ENCODE measurements at places on chromosomes 1 and 21.

- no peak for DNase-seq
Observed at GRCh38 chr1:226677027-226678020, 61.8 kb downstream of the ITPKB start.

DNA sequence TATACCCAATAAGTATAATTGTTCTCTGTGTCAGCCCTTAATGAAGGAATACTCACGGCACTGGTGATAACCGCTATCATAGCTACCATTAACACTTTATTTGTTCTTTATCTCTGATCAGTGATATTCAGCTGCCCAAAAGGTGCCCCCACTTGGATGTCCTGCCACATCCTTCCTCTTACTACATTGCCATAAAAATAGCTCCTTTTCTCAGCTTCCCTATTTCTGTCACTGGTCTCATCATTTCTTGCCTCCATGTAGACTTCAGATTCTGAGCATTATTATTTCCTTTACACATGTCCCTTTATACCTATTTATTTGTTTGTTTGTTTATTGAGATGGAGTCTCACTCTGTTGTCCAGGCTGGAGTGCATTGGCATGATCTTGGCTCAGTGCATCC is 2.7 kb upstream of the RAB29 start:
- DNase-seq = no peak

DNA sequence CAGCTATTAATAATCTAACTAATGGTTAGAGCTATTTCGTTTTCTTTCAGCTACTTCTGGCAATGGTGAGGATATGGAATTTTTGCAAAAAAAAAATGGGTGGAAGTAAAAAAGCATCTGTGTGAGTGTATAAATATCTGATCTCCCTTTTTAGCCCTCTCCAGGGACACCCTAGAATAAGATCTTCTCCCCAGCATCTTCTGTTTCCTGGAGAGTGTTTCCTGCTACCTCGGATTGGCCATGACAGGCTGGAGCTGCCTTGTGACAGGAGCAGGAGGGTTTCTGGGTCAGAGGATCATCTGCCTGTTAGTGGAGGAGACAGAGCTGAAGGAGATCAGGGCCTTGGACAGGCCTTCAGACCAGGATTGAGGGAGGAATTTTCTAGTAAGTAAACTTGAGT is 23.8 kb downstream of the HSD3B2 start:
- DNase-seq = no peak

- no peak for DNase-seq
Observed at GRCh38 chr1:55697997-55698535, 482.9 kb upstream of the USP24 start.

- no peak for DNase-seq
Observed at GRCh38 chr1:78277253-78277652, 213.5 kb upstream of the PTGFR start.

GRCh38 chr1:207444514-207445217 is 9.5 kb upstream of the CR2 start:
- DNase-seq = no peak

DNA sequence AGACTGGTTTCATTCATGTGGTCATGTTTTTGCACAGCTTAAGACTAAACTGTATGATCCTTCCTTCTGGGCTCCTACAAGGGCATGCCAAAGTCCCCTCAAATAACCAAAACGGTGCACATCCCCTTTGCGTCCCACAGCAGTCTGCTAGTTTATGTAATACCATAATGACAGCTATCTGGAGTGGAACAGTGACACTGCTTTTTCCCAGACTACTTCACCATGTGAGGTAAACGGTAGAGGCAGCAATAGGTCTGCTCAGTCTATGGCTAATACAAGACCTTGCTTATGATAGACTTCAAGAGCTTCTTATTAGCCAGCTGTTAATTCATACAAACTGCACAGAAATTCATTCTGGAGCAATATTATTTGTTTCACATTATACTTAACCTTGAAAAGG is 395.5 kb downstream of the SMYD3 start:
- no peak for DNase-seq

- DNase-seq = peak; percentile 88
Observed at GRCh38 chr1:99943223-99943794, 26.5 kb upstream of the SLC35A3 start.

Measured in DMS79 treated with DMSO at 0.1 percent for 48 hours (cell line).